ENCODE measurements at places on chromosomes 16 and 17.

- no peak for DNase-seq
Observed at GRCh38 chr16:35731341-35732040, 2272.1 kb downstream of the TP53TG3F start.

- peak; percentile 72 for DNase-seq
Observed at GRCh38 chr17:10646392-10646990, 10.6 kb downstream of the MYH3 start.

DNA sequence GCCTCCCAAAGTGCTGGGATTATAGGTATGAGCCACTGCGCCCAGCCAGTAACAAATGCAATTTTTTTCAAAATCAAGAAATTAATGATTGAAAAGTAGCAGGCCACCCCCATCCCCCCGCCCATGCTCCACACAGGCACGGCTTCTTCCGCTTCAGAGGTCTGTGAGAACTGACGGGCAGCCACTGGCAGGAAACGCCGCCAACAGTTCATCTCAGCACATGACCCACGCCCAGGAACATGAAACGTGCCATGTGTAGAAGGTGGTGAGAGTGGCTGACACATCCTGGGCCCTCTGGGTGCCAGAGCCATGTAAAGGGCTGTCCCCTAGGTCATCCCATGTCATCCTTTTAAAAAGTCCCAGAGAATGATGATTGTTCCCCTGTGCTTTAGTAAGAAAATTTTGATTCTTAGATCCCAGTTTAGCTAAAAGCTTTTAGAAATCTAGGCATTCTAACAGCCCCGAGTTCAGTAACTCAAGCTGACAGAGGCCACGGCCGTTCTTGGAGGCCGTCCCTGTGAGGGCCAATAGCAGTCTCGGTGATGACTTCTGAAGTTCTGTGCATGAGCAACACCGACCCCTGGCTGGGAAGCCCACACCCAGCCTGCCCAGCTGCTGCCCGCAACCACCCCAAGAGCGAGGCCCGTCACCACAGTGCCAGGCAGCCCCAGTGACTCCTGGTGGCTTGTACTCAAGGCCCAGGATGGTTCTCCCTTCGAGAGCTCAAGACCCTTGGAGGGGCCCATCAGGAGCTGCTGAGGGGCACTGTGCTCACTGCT is 52.1 kb downstream of the KLHDC4 start:
- no peak for DNase-seq

DNA sequence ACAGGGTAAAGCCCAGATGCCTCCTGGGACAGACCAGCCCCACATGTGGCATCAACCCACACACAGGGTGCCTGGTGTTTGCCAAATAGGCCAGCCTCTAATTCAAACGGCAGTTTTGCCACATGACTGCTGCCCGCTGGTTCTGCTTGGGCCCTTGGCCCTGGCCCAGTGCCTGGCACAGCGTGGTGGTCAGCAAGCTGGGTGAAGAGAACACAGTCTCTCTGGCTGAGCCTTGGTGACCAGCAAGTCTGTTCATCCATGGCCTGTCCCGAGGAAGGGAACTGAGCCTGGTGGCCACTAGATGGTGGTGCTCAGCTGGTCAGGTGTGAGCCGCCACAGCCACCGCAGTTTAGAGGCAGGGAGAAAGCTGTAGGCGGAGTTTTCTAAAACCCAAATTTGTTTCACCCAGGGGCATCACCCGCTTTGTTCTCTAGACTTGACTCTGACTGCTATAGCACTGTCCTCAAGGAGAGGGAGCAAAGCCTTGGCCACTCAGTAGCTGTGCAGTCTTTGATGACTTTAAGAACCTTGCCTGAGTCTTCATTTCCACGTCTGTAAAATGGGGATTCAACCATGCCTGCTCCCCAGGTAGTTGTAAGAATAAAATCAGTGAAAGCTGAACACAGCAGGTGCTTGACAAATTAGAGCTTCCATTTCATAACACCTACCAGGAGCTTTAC is 4.7 kb upstream of the GFAP start:
- peak; percentile 88 for DNase-seq

- no peak for DNase-seq
Observed at GRCh38 chr16:50555269-50555875, 7.2 kb downstream of the NKD1 start.

DNA sequence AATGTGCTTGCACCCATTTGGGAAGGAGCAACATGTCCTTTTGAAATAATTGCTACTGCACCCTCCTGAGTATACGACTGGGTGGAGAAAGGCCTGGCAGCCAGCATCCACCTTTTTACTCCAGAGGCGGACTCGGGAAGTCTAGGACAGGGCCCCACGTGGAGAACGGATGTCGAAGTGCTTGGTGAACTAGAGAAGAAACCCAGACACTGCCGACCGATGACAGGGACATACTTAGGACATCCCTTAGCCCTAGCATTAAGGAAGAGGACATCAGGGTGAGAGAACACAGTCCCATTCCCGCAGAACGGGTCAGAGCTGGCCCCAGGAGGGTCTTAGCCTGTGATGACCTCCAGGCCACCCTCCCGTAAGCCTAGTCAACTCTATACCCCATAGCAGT is 3.8 kb downstream of the YBX2 start:
- DNase-seq, result no peak

DNA sequence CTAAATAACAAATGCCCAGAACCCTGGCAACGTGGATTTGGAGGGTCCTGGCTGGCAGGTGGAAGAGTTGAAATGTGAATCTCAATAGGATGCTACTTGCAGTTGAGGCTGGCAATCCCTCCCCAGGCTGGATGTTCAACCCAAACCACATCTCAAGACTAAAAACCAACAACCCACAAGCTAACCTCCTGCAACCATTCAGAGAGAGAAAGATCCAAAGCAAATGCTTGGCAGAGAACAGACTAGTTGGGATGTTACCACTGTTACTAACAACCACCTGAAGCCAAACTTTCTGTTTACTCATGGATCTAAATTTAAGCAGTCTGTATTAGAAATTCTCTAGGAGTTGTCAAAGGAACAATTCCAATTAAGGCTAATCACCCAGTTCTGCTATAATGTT is 27.9 kb downstream of the SMG6 start:
- DNase-seq, result no peak
